ENCODE measurements at places on chromosomes 12 and 14.

- DNase-seq: no peak
Observed at GRCh38 chr12:81086342-81086741, 8.5 kb downstream of the ACSS3 start.

DNA sequence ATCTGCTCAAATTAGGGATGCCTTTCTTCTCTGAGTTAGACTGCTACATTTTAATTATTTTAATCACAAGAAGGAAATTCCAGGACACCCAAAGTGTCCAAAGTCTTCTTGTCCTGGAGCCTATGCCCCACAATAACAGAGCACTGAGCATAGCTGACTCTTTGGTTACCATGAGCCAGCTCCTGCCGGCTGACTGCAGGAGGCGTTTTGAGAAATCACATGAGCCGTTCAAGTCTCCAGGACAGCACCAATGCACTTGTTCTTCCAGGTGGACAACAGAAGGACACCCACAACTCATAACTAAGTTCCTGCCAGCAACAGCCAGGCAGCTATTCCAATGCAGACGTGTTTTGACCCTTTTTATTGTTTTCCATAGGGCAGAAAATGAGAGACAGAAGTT is 46.0 kb upstream of the SRSF5 start:
- peak; percentile 66 for DNase-seq

DNA sequence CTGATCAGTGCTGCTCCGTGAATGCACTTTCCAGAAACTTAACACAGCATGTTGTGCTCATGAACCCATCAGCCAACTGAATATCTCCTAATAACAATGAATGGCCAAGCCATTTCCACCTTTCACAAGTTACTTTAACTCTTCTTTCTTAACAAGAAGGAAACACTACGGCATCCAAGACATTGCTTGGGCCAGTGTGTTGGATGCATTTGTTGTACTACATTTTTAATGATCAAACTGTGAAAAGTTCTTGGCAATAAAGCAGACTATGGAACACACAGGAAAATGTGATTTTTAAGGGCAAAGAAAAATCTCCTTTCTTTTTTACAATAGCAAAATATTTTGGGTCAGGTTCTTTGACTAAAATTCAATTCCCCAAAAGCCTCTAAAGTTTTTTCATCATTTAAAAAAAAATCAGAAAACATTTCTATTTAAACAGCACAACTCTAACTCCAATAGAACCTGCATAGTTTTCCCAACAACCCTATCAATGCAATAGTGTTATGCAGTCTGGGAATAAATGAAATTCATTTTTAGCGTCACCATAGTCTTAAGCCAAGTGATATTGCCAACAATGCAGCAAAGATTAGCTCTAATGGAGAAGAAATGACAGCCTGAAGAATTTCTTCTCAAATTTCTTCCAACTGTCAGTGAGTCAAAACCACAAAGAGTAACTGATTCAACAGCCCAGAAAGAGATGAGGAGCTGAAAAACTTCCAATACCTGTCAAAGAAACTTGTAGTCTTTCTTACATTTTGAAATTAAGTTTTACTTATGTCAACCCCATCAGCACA is 50.7 kb upstream of the PTPRR start:
- no peak for DNase-seq

- DNase-seq: no peak
Observed at GRCh38 chr12:96371790-96372699, 28.2 kb downstream of the CDK17 start.

GRCh38 chr14:61928300-61928699 is 166.1 kb downstream of the SNAPC1 start:
- DNase-seq: no peak

- DNase-seq: no peak
Observed at GRCh38 chr12:41293011-41293410, 104.9 kb downstream of the PDZRN4 start.

DNA sequence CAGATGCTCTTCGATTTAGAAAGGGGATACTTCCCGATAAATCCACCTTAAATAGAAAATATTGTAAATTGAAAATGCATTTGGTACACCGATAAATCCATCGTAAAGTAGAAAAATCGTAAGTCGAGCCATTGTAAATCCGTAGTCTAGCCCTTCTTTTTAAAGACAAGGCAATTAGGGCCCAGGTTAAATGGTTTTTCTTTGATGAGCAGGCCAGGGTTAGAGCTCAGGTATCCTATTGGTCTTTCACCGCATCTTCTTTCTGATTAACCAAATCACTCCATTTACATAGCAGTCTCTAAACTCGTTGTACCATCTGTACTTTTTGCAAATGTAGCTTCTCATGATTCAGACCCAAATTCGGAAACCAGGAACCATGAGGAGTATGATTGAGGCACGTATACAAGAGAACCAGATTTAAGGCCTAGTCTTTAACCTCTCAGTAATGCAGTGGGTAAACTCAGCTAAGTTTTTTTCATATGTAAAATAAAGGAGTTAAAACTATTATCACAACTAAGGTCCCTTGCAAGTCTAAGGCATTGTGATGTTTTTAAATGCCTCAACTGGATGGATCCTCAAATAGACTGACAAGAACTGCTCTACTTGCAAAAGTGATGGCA is 2.2 kb upstream of the YAF2 start:
- DNase-seq: no peak

GRCh38 chr14:72752034-72752412 is 141.9 kb downstream of the DPF3 start:
- no peak for DNase-seq

- no peak for DNase-seq
Observed at GRCh38 chr14:88729159-88729558, 63.6 kb downstream of the EML5 start.

GRCh38 chr12:66683073-66683472 is 4.2 kb upstream of the GRIP1 start:
- DNase-seq: no peak

- DNase-seq: no peak
Observed at GRCh38 chr14:40417777-40418401, 985.7 kb upstream of the FBXO33 start.

- DNase-seq: no peak
Observed at GRCh38 chr12:7892186-7892980, 19.7 kb upstream of the SLC2A14 start.

GRCh38 chr12:96766232-96766631 is 140.8 kb upstream of the NEDD1 start:
- DNase-seq: no peak
